ENCODE measurements at places on chromosomes 4 and X.

- no peak for DNase-seq
These were observed 46.6 kb upstream of the SHISA3 start for GRCh38 chr4:42350611-42351182.

- DNase-seq, result no peak
These were observed 716 bp downstream of the THAP9 start for GRCh38 chr4:82901183-82901718.

- DNase-seq, result no peak
These were observed 9.8 kb downstream of the DGKQ start for GRCh38 chr4:963276-964225.

GRCh38 chrX:150372280-150372679, 9.2 kb downstream of the MAMLD1 start:
- DNase-seq, result no peak

DNA sequence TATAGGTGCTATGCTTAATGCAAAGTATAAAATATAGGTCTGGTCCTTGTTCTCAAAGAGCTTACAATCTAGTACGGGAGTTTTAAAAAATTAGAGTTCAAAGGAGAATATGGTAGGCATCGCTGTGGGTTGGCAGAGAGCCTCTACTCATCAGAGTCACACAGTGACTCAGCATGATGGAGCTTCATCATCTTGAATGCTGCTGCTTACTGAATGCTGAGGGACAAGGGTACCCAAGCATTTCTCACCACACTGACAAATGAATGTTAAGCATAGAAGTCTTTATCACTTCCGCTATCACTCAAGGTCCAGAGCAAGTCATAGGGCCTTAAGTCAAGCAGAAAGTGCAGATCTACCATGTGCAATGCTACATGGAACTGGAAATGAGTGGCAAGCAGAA, 268.6 kb upstream of the IGFBP7 start:
- no peak for DNase-seq

DNA sequence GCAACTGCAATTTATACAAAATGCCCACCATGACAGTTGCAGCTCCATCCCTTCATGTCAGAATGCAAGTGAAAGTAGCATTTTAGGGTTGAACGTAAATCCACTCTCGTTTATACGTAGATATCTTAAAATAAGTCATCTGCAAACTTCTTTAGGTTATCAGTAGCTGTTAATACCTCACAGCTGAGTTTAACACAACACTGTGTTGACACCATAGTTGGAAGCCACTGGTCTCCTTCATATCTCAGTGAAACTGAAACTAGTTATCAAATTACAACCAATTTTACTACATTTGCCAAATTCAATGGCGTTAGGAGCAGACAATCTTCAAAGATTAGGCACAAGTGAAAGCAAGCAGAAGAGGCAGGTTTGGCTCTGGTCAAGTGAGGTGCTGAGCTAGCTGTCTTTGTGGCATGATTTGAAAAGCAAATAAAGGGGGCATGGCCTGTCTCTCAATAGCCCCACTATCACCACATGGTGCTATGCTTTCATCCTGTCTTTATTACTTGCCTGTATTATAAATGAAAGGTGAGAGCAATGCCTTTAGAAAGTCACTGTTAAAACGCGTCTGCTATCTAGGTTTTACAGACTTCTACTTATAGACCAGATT, 12.3 kb downstream of the PPP3CA start:
- no peak for DNase-seq

- no peak for DNase-seq
These were observed 34.6 kb downstream of the NBDY start for GRCh38 chrX:56763556-56764152.

DNA sequence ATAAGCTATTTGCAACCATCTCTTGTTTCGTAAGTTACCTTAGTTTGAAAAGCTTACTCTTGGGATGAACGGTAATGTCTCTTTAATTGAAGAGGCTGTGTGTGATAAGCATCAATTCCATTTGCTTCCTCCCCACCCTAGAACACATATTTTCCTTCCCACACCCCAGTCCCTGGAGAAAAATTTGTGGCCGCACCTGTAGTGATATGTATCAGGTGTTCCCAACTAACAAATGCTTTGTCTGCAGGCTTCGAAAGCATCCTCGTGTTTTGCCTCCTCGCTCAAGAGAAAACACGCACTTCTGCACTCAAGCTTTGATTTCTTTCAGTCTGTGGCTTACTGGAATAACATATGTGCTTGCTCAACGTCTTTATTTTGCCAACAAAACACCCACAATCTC, 143.8 kb upstream of the OTUD4 start:
- no peak for DNase-seq

DNA sequence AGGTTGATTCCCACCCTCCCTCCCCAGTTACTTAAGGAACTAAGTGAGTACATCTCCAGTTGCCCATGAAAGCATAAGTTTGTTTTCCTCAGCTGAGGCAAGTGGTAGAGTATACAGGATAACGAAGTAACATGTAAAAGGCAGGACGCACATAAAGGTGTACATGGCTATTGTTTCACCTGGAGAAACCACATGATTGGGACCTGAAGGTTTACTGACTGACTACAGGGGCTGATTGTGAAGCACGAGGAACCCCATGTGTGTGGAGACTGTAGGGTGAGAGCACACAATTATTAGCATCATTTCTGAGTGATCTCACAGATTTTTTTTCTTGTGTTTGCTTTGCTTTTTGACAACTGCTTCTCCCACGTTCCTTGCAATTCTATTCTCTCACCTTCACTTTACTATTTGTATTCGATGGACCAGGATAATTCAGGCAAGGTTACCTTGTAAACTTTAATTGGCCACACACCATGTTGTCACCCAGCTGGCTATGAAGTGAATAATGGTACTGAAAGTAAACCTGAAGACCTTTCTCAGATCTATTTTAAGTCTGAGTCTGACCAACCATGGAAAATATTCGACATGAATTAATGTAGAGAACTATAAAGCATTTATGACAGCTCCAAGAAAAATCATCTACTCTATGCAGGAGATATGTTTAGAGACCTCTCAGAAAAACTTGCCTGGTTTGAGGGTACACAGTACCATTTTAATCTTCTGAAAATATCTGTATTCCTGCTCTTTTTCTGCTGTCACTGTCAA, 102.5 kb upstream of the MYOZ2 start:
- DNase-seq, result no peak

All from kidney glomerular epithelial cell (primary cell).